Endodermal cell (in vitro differentiated cells): ENCODE measurements at places on chromosomes 4 and X.

GRCh38 chrX:19512961-19513360 lies 2.3 kb downstream of the MAP3K15 start:
- H3K4me3 ChIP-seq, result no peak overlapping the region
- peaks cover 8% of the 10 kb centered on the region for H3K27me3 ChIP-seq
- H3K36me3 ChIP-seq, result no peaks in the 10 kb centered on the region
- no peak for DNase-seq

- no peaks in the 10 kb centered on the region for H3K4me1 ChIP-seq
- no peaks in the 10 kb centered on the region for H3K27me3 ChIP-seq
- no peaks in the 10 kb centered on the region for H3K36me3 ChIP-seq
- no peak overlapping the region for H3K27ac ChIP-seq
- no peak overlapping the region for H3K4me3 ChIP-seq
These were observed 11.8 kb downstream of the CLCN5 start for GRCh38 chrX:49934148-49934547.

- no peaks in the 10 kb centered on the region for H3K27me3 ChIP-seq
- peak; percentile 92 for DNase-seq
- H3K36me3 ChIP-seq, result peaks cover 5% of the 10 kb centered on the region
- H3K4me1 ChIP-seq, result no peaks in the 10 kb centered on the region
- no peak overlapping the region for H3K27ac ChIP-seq
- no peak overlapping the region for H3K4me3 ChIP-seq
These were observed 77.7 kb downstream of the NFKB1 start for GRCh38 chr4:102578819-102579218.

DNA sequence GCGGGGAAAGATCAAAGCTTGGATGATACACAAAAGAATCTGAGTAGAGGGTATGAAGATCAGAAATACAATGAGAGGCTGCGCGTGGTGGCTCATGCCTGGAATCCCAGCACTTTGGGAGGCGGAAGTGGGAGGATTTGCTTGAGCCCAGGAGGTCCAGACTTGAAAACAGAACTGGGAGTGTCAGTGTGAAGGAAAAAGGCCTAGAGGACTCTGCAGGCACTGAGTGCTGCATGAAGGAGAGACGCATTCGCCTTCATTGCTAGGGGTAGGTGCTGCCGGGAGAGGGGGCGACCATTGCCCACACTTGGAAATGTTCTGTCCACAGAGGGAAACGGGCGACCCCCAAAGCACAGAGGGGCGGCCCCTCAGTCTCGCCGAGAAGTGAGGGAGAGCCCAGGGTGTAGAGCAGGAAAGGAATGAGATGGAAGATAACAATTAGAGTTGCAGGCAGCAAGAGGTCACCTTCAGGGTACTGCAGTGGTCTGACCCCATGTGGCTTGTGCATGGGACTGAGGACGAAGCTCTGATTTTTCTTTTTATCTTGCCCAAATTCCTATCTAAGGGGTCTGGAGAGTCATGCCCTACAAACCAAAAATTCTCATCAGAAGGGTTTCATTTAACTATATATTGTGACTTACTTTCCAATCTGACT lies 31.8 kb upstream of the ARSD start:
- H3K4me1 ChIP-seq, result no peaks in the 10 kb centered on the region
- no peak overlapping the region for H3K27ac ChIP-seq
- peak; percentile 86 for DNase-seq
- H3K36me3 ChIP-seq, result peaks cover 33% of the 10 kb centered on the region

- H3K27ac ChIP-seq, result no peak overlapping the region
- H3K4me1 ChIP-seq, result no peaks in the 10 kb centered on the region
- H3K27me3 ChIP-seq, result no peaks in the 10 kb centered on the region
- H3K4me3 ChIP-seq, result no peak overlapping the region
These were observed 89.7 kb upstream of the NDP start for GRCh38 chrX:44062840-44063239.

DNA sequence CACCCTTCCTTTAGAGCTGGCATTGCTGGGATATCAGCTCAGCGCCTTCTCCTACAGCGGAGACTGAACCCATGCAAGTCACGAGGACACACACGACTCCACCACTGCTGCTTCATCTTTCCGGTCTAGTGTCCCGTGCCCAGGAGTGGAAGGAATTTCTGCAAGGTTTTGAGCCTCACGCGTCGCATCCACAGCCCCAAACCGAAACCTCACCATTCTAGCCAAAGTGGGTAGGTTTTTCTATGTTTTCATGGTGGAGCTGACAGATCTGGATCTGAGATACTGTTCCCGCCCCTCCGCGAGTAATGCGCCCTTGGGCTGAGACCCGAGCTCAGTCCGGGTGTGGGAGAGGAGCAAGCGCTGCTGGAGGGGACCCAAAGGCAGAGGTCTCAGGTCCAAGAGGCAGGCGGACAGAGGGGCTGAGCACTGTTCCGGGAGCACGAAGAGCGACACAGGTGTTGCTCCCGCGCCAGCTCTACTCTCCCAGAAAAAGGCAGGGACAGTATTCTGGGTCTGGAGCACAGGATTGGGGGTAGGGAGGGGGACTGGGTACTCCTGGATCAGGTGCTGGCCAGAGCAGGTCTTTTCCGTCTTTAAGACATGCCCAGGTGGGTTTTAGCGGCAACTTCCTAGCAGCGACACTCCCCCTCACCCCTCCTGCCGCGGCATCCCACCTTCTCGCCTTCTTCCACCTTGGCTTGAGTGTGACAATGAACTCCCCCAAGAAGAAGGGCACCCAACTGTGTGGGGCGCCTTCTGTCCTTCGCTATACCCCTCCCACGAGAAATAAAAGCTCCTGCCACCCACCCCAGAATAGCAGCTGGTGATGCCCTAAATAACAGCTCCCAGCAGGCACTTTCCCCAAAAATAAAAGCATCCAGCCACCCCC lies 1.8 kb downstream of the EPHA5 start:
- H3K4me1 ChIP-seq, result no peaks in the 10 kb centered on the region
- H3K27ac ChIP-seq, result no peak overlapping the region
- H3K4me3 ChIP-seq, result peak overlapping the region; percentile 79
- peaks cover 74% of the 10 kb centered on the region for H3K27me3 ChIP-seq

GRCh38 chrX:14027036-14027435 lies 2.7 kb downstream of the GEMIN8 start:
- H3K4me3 ChIP-seq, result no peak overlapping the region
- no peaks in the 10 kb centered on the region for H3K27me3 ChIP-seq
- H3K4me1 ChIP-seq, result no peaks in the 10 kb centered on the region
- no peak for DNase-seq
- H3K36me3 ChIP-seq, result no peaks in the 10 kb centered on the region
